ENCODE measurements at places on chromosomes 6 and 20. TPM values are rescaled to one million over a fixed set of nuclear protein-coding genes. Genes with fewer than 3 reads are reported as not detected.

GRCh38 chr6:156427345-156427744 is 349.8 kb upstream of the ARID1B start:
- peak; percentile 12 for DNase-seq

- peak; percentile 44 for DNase-seq
These were observed 50.3 kb downstream of the MYB start for GRCh38 chr6:135231469-135231844.

GRCh38 chr6:7163661-7164071 is 55.9 kb downstream of the RREB1 start:
- DNase-seq, result no peak

GRCh38 chr6:139943391-139943790 is 568.9 kb upstream of the CITED2 start:
- no peak for DNase-seq

GRCh38 chr6:53513519-53513966 is 31.4 kb downstream of the GCLC start:
- DNase-seq, result no peak

DNA sequence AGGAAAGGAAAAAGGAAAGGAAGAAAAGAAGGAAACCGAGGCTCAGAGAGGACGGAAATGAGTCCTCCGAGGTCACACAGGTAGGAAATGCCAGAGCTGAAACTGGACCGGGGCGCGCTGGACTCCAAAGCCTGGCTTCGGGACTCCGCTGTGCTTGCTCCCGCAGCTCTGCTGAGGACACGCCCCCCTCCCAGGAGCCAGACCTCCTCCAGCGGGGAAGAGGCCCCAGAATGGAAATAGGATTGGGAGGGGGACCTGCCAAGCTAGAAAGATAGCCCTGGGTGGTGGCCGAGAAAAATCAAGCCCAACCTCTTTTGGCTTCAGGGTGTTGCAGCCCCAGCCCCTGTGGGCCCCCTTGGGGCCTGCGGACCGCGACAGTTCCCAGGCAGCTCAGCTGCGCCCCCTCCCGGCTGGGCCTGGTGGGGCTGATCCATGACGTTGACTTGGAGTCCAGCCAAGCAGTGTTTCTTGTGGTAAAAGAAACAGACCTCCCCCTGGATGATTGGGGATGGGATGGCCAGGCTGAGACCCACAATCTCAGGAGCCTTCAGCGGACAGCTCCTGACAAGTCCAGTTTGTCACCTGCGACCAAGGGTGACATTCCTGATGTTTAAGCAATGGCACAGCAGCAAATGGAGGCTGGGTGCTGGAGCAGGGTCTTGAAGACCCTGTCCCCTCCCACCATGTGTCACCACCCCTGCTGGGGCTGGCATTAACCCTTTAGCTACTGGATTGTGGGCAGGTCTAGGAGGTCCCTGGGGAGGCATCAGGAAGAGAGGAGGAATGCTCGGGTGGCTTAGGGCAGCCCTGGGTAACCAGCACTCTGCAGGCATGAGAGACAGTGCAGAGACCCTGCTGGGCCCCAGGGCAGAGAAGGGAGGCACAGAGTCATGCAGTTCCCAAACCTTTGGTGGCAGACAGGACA is 55.4 kb downstream of the RIPOR3 start:
- peak; percentile 72 for DNase-seq

GRCh38 chr20:46206025-46206424 is 87.9 kb downstream of the CD40 start:
- DNase-seq, result no peak

GRCh38 chr20:16446991-16447390 is 126.3 kb downstream of the KIF16B start:
- DNase-seq, result no peak

DNA sequence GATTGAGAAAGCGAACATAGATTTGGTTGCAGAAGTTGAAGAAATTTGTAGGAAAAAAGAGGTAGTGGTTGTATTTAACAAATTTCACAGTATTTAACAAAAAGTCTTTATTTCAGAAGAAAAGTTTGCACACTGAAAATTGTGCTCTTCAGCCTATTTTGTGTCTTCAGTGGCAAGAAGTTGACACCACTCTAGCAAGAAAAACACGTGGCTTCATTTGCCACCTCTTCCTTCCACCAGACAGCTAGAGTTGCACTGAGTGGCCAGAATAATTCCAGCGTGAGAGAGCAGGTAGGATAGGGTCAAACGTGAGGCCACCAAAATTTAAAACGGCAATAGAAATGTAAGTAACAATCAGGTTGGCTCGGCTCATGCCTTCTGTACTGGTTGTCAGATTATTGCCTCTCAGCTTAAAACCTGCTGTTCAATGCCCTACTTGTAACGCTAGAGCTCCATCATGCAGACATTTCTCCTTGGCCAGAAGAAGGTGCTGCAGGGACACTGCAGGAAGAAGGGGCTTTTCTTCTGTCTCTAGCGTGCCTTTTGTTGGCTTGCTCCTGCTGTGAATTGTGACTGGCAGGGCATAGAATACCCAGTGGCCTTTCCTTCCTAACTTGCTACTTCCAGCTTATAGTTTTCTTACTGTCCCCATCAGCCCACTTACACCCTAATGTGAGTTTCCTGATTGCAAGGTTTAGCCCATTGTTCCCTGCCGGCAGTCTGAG is 12.1 kb downstream of the TRAPPC3L start:
- DNase-seq, result no peak

- DNase-seq, result no peak
These were observed 20.0 kb upstream of the PXDC1 start for GRCh38 chr6:3771407-3772011.

GRCh38 chr6:167956983-167957492 is 40.4 kb upstream of the KIF25 start:
- no peak for DNase-seq

DNA sequence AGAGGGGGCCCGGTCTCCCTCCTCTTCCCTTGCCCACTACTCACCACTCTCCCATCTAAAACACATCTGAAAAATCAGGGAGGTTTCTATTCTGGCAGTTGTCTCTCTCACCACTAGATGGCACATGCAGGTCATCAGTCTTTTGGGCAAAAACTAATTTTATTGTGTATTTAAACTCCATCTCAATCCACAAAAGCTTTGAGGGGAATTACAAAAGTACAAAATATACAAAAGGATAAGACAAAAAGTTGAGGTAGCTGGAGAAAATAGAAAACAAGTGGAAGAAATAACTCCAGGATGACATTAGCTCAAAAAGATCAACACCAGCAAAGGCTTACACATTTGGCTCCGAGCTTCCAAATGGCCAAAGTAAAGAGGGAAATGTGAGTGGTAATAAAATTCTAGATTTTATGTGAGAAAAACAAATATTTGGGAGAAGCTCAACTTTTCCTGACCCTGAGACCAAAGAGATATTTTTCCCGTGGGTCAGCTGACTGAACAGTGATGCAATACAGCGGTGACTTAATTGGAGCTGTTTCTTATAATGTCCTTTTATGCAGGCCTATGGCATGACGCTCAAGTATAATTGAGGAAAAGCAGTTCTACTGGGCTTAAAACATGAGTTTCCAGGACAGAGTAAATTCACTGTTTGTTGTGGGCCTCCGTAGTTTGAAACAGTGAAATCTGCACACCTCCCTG is 79.8 kb upstream of the CHD6 start:
- DNase-seq, result peak; percentile 26

DNA sequence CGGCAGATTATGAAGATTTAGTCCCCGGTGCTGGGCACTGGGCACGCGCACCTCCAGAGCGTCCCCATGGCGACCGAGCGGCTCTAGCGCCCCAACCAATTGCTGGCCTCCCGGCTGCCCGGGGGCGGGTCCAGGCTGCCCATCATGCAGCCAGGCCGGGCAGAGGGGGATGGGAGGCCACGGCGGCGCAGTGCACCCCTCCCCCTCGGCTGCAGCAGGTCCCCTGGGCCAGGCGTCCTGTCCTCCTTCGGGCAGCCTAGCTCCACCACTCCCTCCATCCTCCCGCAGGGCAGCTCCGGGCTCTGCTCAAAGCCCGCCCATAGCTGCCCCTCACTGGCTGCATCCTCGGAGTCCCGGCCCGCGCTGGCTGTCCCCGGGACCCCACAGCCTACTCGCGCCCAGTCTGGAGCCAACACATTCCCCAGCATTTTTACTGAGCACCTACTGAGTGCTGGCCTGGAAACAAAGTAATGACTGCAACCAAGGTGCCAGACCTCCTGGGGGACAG is 99.4 kb downstream of the ASXL1 start:
- no peak for DNase-seq

- DNase-seq, result no peak
These were observed 272.5 kb upstream of the JAG1 start for GRCh38 chr20:10946124-10946880.

GRCh38 chr6:154167126-154167525 is 128.1 kb downstream of the OPRM1 start:
- no peak for DNase-seq

- DNase-seq, result peak; percentile 14
These were observed at the start of gene FAM162B for GRCh38 chr6:116764961-116765841. FAM162B (minus strand) TSS chr6:116765719; CDS start chr6:116765576, 143 bp downstream.

- no peak for DNase-seq
These were observed 2.6 kb upstream of the LIN28B start for GRCh38 chr6:104954190-104954797.

DNA sequence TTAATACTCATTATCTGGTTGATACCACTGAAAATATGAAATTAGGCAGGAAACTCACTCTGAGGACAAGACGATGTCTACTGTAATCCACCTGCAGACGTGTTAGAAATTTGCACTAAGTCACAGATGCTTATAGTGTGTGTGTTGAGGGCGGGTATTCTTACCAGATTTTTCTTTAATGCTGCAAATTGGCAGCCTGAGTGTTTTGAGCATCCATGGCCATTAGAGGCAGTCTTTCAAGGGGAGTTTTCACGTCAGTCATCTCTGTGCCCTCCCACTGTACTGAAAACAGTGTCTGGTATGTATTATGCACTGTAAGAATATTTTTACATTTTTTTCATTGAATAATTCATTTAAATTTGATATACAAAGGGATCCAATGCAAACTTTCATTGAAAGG is 266.5 kb upstream of the QKI start:
- DNase-seq, result no peak

DNA sequence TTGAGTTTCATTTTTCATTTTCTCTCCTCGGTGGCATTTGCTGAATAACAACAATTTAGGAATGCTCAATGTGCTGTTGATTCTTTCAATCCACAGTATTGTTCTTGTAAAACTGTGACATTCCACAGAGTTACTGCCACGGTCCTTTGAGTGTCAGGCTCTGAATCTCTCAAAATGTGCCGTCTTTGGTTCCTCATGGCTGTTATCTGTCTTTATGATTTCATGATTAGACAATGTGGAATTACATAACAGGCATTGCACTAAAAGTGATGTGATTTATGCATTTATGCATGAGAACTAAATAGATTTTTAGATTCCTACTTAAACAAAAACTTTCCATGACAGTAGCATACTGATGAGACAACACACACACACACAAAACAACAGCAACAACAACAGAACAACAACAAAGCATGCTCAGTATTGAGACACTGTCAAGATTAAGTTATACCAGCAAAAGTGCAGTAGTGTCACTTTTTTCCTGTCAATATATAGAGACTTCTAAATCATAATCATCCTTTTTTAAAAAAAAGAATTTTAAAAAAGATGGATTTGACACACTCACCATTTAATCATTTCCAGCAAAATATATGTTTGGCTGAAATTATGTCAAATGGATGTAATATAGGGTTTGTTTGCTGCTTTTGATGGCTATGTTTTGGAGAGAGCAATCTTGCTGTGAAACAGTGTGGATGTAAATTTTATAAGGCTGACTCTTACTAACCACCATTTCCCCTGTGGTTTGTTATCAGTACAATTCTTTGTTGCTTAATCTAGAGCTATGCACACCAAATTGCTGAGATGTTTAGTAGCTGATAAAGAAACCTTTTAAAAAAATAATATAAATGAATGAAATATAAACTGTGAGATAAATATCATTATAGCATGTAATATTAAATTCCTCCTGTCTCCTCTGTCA is 88.1 kb downstream of the SNAP25 start:
- no peak for DNase-seq

DNA sequence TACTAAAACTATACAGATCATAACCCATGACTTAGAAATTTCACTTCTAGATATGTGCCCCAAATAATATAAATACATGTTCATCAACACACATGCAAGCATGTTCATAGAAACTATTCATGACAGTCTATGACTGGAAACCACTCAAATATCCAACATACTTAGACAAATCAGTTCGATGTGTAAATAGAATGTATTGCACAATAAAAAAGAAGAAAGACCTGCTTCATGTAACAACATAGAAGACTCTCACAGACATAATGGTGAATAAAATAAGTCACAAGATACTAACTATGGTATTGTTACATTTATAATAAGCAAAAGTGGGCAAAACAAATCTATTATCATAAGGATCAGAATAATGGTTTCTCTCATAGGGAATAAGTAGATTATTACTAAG is 163.5 kb upstream of the THBS2 start:
- DNase-seq, result no peak

The CDH4 gene
- 0.15 TPM for total RNA-seq

The C6orf47 gene
- total RNA-seq, result 8.8 TPM

The TEAD3 gene
- total RNA-seq, result 1.4 TPM

The SLC44A4 gene
- 0.10 TPM for total RNA-seq

The TP53TG5 gene
- total RNA-seq, result 1.0 TPM

The PRKN gene
- total RNA-seq, result 0.33 TPM

The RAMACL gene
- 0.52 TPM for total RNA-seq

The BTNL2 gene
- not detected for total RNA-seq

The SLC16A10 gene
- total RNA-seq, result 6.6 TPM

Data from activated naive CD4-positive, alpha-beta T cell treated with anti-CD3 and anti-CD28 coated beads for 36 hours (primary cell).